ENCODE measurements at places on chromosomes 1 and 21.

GRCh38 chr1:19940486-19941205 is 17.2 kb upstream of the PLA2G2E start:
- DNase-seq, result no peak

GRCh38 chr1:89791064-89791726 is 29.6 kb upstream of the LRRC8D start:
- no peak for DNase-seq

- DNase-seq, result no peak
These were observed 51.2 kb downstream of the CCDC185 start for GRCh38 chr1:223444411-223444810.

- DNase-seq, result no peak
These were observed 650.4 kb upstream of the PRMT6 start for GRCh38 chr1:106406114-106406513.

GRCh38 chr1:75423616-75424015 is 187.3 kb downstream of the SLC44A5 start:
- DNase-seq, result no peak

DNA sequence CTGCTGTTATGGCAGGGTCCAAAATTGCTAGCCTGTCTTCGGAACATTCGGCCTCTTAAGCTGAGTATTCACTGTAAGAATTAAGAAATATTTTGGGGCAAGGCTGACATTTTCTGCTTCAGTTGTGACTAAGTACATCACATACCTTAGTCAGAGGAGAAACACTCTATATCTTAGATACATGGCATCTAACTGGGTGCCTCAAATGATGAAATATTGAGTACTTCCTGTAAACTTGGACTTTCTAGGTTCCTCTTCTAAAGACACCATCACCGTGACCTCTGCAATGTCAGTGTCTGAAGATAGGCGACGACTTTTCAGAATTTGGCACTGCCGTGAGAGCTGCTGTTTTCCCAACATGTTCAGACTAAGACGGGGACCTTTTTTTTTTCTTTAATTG is 65.6 kb downstream of the PCBP3 start:
- no peak for DNase-seq

DNA sequence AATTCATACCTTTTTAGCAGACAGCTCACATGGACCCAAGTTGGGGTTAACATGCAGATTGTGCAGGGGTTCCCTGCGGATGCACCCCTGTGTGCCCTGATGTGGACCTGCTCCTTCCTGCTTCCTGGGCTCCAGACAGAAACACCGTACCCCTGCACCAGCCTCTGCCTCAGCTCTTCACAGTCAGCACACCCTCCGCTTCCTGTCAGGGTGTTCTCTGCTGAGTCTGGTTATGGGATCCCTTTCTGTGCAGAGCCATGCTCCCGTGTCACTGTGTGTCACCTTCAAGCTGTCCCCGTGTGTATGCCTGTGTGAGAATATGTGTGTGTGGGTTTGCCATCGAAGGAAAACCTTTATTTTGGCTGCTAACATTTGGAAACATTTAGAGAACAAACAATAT is 48.7 kb upstream of the KCNJ15 start:
- no peak for DNase-seq

DNA sequence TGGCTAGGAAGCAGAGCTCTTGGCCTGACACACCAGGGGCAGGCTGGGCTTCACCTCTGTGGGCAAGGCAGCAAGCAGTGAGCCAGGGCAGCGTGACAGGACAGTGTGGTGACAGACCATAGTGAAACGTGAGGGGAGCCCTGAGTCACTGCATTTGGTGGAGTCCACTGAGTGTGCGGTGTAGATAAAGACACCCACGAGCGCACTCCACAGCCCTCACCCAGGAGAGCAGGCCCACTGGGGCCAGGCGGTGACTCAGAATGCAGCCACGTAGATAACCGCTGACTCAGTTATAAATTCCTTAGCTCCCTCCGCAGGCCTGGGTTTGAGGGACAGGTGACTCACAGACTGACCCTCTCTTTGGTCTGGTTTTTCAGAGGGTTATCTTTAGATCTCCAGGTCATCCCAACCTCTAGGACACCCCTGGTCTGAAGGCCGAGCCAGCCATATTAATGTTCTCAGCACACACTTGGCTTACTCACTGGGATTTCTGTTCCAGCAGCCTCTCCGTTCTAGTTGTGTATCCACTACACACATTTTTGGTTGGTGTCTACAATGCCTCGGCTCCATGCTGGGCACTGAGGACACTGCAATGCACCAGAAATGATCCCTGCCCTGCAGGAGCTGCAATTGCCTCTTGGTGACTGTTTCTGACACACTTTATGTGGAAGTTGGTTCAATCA is 90.2 kb upstream of the TSPAN2 start:
- DNase-seq, result no peak

GRCh38 chr1:178066908-178067614 is 26.8 kb upstream of the RASAL2 start:
- DNase-seq, result no peak

- no peak for DNase-seq
These were observed 14.5 kb downstream of the SORT1 start for GRCh38 chr1:109383087-109383779.

DNA sequence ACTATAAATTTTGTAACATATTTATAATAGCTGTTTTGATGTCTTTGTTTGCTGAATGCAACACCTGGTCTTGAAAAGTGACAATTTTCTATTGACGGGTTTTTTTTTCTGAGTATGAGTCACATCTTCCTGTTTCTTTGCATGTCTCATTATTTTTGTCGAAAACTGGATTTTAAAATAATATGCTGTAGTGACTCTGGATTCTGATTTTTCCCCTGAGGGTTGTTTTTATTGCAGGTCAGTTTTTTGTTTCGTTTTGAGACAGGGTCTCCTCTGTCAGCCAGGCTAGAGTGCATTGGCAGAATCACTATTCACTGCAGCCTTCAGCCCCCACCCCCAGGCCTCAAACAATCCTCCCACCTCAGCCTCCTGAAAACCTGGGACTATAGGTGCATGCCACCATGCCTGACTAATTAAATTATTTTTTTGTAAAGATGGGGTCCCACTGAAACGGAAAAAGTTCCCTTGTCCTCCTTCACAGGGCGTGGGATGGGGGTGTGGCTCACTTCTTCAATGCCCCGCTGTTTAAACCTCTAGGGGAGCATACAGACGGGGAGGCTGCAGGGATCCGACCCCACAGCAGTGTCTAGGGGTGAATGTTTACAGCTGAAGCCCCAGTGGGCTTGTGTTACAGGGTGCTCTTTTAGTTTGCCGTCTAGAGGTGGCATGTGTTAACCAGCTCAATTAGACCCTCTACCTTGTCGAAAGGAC is 11.3 kb upstream of the PPIE start:
- DNase-seq, result no peak

DNA sequence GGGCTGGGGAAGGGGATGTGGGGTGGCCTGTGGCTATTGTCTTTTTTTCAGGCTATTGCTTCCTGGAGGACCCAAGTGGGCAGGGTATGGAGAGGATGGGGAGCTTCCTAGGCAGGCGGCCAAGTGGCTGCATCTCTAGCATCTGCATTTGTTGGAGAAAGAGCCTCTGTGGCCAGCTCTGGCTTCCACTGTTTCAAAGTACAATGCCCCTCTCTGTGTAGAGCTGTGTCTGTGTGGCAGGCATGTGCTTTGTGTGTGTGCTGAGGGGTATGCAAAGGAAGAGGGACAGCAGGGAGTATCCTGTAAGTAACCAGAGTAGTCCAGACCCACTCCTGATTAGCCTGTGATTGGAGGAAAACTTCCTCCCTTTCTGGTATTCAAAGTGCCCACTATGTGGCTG is 40.6 kb downstream of the KCNA2 start:
- no peak for DNase-seq

- no peak for DNase-seq
These were observed 98.6 kb downstream of the ADGRL2 start for GRCh38 chr1:81899214-81899821.

Data from NCI-H187 treated with DMSO at 0.1 percent for 48 hours (cell line).